Subcutaneous adipose tissue (tissue), 4 donors: ENCODE measurements at places on chromosomes 16 and 17. TPM values are rescaled to one million over a fixed set of nuclear protein-coding genes. Genes with fewer than 3 reads are reported as not detected.

SLC26A11 gene
- 10.7 TPM for total RNA-seq

ATP2C2 gene
- not detected for total RNA-seq

TMED6 gene
- 1.3 TPM for total RNA-seq

ALOX12B gene
- not detected for total RNA-seq

ALOXE3 gene
- total RNA-seq = not detected

ZNF200 gene
- 7.8 TPM for total RNA-seq

MYH1 gene
- not detected for total RNA-seq

CCL17 gene
- total RNA-seq = not detected

ANKS4B gene
- not detected for total RNA-seq

RHBDL3 gene
- 0.22 TPM for total RNA-seq

ACE gene
- 14.1 TPM for total RNA-seq

WDR59 gene
- 20.5 TPM for total RNA-seq

CLEC10A gene
- 16.6 TPM for total RNA-seq

MED1 gene
- total RNA-seq = 21.1 TPM

OR1A1 gene
- total RNA-seq = not detected

KRTAP4-4 gene
- not detected for total RNA-seq
